ENCODE measurements at places on chromosomes 3 and 15. TPM values are rescaled to one million over a fixed set of nuclear protein-coding genes. Genes with fewer than 3 reads are reported as not detected.

GRCh38 chr3:146077181-146077580, 83.8 kb downstream of the PLOD2 start:
- DNase-seq, result no peak

HESX1 gene
- 0.50 TPM for total RNA-seq

- no peak for DNase-seq
Observed at GRCh38 chr3:101128786-101129185, 135.6 kb upstream of the ABI3BP start.

ST8SIA2 gene
- not detected for total RNA-seq

DNA sequence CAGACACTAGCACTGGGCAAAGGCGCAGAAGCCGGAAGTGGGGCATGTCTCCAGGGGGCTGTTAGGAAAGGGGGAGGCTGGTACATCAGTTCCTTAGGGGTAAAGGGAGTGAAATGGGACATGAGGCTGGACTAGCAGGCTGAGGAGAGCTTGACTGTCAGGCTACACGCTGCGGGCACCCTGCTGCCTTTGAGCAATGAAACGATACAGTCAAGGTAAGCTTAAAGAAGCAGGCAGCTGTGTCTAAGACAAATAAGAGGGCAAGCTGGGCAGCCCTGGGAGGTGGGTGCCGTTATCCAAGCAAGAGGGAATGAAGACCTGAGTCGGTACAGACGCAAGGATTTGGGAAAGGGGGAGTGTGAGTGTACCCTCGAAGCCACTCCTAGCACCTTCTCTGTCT, 51.0 kb upstream of the DCLK3 start:
- DNase-seq, result no peak

- peak; percentile 6 for DNase-seq
Observed at GRCh38 chr15:66864086-66864830, 162.2 kb downstream of the SMAD6 start.

DAPK2 gene
- total RNA-seq, result 13.4 TPM

PDZRN3 gene
- total RNA-seq, result not detected

FILIP1L gene
- total RNA-seq, result 2.4 TPM

TLR9 gene
- total RNA-seq, result 1.6 TPM

ERICH6 gene
- total RNA-seq, result not detected

GRCh38 chr3:127786353-127787070, 35.8 kb downstream of the MGLL start:
- no peak for DNase-seq

- no peak for DNase-seq
Observed at GRCh38 chr15:46278062-46278461, 643.2 kb downstream of the SQOR start.
